CD4-positive, alpha-beta memory T cell (primary cell): ENCODE measurements at places on chromosomes 6 and 20.
A peak's percentile ranks its signal among the peaks of the same experiment; 100 is the strongest.

- DNase-seq: peak; percentile 76
Measured at GRCh38 chr6:52984247-52984646, 10.8 kb downstream of the GSTA4 start.

DNA sequence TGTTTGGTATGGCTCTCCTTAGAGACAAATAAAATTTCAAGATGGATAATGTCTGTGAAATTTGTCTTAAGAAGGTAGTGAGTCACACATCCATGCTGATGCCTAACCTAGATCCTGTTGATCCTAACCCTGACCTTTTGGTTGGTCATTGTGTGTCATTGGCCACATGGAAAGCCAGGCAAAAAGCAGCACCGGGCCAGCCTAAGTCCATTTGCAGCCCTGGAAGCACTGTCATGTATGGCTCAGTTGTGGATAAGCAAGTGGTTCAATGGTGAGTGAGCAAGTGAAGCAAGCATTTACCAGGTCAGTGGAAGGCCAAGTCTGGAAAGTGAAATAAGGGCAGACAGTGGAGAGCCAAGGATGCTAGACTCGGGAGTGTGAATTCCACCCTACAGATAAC is 12.1 kb upstream of the XRN2 start:
- DNase-seq: no peak

- DNase-seq: no peak
Measured at GRCh38 chr6:6166064-6166463, 154.4 kb downstream of the F13A1 start.

- no peak for DNase-seq
Measured at GRCh38 chr20:3890398-3890751, 1.2 kb downstream of the PANK2 start.

GRCh38 chr20:58596244-58596643 is 54.8 kb upstream of the STX16 start:
- DNase-seq: no peak

GRCh38 chr6:140401761-140402160 is 1027.3 kb upstream of the CITED2 start:
- DNase-seq: no peak

GRCh38 chr6:163532526-163533078 is 118.1 kb downstream of the QKI start:
- DNase-seq: no peak

DNA sequence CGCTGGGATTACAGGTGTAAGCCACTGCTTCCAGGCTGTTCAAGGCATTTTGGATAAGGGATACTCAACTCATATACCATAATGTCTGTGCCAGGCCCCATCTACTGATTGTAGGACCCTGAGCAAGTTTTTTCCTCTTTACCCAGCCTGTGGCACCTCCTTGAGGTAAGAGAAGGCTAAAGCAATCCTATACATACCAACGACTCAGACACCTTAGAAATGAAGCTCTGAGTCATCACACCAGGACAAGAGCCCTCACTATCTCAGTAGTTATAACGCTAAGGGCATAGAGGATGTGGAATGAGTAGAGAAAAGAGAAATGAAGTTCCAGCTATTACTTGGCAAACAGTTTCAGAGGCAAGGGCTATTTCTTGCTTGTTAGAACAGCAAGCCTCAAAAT is 16.9 kb downstream of the NDRG3 start:
- DNase-seq: no peak

DNA sequence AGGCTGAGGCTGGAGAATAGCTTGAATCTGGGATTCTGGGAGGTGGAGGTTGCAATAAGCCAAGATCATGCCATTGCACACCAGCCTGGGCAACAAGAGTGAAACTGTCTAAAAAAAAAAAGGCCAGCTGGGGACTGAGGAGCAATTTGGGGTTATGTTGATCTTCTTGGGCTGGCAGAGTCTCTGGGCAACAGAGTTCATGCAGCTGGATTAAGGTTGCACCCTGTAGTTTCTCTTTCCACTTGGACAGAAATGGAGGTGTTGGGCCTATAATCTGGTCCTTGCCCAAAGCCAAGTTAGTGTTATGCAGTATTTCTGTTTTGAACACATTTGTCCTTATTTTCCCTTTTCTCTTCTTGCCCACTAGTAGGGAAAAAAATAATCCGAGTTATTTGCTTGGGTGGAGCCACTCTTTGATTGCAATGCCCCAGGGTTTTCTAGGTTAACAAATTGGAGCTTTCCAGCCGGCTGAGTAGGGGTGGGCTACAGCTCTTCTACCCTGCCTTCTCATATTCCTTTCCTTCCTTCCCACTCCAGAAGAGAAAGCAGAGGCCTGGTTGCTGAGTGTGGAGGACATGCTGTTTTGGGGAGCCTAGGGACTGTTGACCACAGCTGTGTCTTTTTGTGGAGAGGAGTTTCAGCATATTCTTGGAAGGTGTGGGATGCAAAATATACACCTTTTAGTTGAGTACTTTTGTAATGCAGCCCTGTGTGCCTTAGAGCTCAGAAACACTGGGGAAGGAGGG is 213.9 kb downstream of the SOX4 start:
- no peak for DNase-seq

DNA sequence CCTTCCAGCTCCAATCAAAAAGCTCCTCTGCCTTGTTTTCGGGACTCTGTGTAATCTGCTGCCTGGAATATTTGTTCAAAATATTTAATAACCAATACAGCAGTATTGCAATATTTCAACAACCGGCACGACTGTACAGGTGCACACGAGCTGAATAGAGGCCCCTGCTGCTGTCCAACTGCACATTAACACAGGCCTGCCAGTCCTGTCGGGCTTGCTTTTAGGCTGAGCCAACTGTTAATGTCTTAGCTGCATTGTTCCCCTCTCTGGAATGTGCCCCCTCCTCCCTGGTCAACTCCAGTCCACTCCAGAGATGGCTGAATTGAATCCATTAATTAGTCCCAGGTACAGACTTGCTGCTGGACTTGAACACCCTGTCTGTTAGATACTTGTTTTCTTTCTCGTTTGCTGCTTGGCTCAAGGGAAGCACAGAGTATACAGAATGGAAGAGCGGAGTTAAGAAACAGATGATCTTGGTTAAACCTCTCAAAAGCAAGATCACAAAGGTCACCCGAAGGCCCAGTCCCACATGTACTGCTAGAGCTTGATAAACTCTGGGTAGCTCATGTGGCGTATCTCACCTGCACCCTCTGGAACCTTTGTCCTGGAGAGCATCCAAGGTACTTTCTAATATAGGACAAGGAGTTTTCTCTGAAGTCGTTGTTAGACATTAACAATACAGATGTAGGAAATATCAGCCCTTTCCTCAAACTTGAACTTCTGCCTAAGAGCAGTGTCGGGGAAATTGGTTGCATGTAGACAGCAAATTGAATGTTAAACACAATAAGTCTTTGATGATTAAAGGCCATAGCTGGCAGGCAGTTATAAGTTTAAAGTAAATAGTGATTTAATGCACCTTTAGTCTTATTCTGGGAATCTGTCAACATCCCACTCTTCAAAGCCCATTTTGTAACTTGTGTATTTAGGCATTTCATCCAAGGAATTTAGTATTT is 31.9 kb downstream of the SHLD1 start:
- no peak for DNase-seq

DNA sequence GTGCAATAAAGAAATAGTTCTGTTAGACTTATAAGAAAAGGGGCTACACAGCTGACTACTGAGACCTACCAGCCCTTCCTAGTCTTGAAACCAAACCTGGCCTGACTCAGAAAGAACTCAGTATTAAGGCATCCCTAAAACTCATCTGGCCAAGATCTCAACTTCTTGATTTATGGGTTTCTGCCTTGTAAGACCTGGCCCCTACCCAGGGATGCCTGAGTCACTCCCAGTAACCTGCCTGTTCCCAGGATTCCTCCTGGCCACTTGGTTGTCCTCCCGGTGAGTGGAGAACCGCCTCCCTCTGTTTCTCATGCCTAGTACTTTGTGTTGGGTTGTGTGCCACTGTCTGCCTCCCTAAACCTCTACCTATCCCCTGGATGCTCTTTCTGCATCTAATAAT is 189.4 kb upstream of the PREP start:
- DNase-seq: no peak

GRCh38 chr6:42860481-42860880 is 18.9 kb upstream of the RPL7L1 start:
- DNase-seq: no peak

DNA sequence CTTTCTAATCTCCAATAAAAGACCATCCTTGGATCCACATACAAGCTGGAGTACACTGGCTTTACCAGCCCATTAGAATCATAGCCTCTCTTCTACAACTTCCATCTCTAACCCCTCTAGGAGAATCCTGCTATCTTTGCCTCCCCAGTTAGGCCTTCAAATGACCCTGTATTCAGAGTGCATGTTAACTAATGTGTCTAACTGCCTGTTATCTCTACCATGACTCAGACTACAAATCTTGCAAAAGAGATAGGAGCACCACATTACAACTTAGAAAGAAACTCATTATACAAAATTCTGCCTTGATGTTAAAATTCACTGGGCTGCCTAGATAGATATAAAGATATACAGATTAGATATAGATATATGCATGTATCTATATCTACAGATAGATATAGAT is 28.2 kb downstream of the GPR63 start:
- no peak for DNase-seq

DNA sequence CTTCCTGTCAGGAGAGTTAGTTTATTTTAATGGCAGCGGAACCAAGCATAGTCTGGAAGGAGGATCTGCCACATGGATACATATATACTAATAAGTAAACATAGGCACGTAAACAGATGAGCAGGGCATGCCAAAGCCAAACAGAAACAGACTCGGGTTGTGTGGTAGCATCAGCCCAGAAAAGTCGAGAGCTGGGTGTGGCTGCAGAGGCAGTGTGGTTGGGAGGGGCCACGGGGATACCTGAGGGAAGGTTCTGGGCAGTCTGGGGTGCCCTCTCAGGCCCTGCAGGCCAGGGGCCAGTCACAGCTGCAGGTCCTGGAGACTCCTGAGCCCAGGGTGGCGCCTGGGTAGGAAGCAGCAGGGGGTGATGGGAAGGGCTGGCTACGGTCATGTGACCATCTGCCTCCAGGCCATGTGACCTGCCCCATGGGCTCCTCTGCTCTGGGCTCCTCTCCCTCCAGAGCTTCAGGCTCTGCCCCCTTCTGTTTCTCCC is 42.8 kb upstream of the MRPS10 start:
- DNase-seq: no peak

- DNase-seq: no peak
Measured at GRCh38 chr6:161870236-161870901, 596.5 kb upstream of the AGPAT4 start.

DNA sequence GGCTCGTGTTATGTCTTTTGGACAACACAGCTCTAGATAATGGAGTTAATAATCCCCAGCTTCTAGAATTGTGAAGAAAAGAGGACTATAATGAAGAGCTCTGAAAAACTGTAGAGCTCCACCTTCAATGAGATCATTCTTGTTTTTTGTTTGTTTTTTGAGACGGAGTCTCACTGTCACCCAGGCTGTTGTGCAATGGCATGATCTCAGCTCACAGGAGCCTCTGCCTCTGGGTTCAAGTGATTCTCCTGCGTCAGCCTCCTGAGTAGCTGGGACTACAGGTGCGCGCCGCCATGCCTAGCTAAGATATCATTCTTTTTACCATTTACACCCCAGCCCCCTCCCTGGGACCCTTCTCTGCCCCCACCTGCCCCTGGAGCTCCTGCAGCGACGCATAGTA is 36.6 kb downstream of the ERGIC3 start:
- no peak for DNase-seq

GRCh38 chr6:169162249-169162648 is 91.4 kb downstream of the THBS2 start:
- no peak for DNase-seq

DNA sequence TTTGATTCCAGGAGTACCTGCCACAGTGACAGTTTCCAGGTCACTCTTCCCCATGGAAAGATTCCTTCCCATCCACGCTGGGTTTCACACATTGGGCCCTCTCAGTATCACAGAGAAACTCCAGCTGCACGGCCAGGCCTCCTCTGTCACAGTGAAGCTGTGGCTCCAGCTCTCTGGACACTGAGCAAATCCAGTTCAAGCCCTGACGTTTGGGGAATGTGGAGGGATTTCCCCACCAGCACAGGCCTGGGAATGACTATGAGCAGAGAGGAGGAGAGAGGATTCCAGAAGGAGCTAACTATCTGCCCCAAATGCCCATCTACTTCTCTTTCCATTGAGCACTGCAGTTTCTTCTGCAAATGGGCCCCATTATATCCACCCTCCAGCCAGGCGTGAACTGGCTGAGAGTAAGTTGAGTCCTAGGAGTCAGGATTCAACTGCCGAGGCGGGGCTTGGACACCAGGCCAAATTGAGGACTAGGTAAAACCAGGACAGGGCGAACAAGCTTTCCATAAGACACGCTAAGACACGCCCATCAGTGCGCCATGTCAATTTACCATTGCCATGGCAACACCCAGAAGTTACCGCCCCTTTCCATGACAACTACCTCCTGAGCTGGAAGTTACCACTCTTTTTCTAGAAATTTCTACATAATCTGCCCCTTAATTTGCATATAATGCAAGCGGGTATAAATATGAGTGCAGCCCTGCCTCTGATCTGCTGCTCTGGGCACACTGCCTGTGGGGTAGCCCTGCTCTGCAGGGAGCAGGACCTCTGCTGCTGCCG is 9.2 kb upstream of the BNIP5 start:
- no peak for DNase-seq
